ENCODE measurements at places on chromosomes 5 and 9.

DNA sequence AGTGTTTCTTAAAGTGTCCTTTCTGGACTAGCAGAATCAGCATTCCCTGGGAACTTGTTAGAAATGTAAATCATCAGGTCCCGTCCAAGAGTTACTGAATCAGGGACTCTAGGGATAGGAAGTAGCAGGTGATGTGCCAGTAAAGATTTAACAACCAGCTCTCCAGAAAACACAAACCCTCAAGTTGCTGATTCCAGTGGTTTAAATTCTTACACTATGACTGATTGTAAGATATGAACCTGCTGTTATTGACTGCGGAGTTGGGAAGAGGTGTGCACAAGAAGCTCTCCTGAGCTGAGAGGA, 39.1 kb upstream of the BASP1 start:
- peak; percentile 44 for DNase-seq

DNA sequence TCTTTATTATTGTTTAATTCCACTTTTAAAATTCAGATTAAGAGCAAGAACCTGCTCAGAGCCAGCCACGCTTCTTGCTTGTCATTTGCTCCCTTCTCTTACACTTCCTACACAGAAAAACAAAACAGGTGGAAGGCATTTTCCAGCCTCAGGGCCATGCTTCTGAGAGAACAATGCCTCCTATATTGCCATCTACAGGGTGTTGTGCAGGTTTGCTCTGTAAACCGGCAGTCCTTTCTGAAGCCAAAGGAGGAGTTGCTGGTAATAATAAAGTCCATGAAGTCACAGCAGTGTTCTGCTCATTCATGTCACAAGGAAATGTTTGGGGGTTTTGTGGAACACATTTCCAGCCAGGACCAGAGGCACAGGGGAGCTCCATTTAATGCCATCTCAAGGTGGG, 16.1 kb upstream of the PRLR start:
- no peak for DNase-seq

DNA sequence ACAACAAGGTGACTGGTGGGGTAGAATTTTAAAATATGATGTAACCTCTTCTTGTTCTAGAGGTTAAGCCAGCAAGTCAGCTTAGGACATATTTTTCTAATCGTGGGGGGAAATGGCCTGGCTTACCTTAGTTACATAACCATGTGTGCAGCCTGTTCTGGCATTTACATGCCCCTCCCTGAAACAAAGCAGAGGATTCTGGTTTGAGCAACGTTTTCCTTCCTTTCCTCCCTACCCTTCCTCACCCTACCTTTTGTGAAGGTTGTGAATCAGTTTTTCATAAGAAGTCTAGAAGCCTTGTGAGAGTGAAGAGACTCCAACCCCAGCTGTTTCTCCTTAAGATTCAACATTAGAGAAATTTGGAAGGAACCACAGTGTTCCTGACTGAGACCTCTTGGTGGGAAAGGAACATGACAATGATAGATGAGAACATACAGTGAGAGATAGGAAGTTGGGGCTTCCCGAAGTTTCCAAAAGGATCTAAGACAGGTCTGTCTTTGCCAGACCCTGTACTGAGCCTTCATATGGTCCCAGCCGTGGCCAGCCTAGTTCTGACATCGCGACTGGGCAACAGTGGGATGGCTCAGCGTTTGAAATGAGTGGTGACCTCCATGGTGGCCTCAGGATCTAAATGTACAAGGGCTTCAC, 365.2 kb downstream of the SPATA31D1 start:
- DNase-seq, result no peak

GRCh38 chr9:20507431-20507830, 114.9 kb downstream of the MLLT3 start:
- peak; percentile 8 for DNase-seq

- DNase-seq, result no peak
Observed at GRCh38 chr5:105392122-105392709, 1829.6 kb upstream of the NUDT12 start.

Measured in iris pigment epithelial cell (primary cell).